ENCODE measurements at places on chromosomes 2 and 18.

GRCh38 chr18:31965316-31965970 lies 22.5 kb upstream of the TRAPPC8 start:
- DNase-seq = no peak

DNA sequence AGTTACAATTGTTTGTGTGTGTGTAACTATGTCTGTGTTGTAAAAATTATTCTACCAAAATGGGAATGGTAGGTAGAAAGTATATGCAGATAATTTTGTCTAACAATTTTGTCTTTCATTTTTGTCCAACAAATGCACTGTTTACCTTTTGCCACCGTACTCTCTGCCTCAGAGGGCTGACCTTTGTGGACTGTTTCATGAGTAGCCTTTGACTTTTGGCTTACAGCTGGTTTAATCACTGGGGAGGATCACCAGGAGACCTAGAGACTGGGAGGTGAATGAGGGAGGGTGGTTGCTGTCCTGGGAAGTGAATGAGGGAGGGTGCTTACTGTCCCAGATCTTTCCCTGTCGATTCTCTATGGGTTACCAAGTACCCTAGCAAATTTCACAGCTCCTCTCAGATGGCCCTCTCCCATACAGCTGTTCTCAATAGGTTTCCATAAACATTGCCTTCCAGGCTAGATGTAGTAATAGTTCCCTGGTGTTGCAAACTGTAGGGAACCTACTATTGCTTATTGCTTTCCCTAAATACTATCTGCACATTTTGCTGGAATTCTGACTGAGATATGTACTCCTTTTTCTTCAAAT lies 26.5 kb upstream of the CXXC1 start:
- no peak for DNase-seq

GRCh38 chr2:97662895-97663625 lies 784 bp downstream of the ACTR1B start:
- DNase-seq = peak; percentile 63

DNA sequence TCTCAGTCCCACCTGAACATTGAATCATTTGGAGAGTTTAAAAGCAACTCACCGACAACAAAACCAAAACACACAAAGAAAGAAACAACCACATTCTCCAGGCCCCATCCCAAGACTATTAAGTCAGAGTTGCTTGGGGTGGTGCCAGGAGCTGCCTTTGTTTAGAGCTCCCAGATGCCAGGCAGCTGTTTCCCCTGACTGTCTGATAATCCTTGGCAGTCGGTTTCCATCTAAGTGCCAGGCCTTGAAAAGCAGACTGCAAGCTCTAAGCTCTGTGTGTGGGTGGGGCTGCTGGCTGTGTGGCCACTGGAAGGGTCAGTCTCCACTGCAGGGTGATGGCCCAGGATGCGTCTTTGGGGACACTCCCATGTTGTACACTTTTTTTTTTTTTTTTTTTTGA lies 255.3 kb upstream of the AGAP1 start:
- no peak for DNase-seq

DNA sequence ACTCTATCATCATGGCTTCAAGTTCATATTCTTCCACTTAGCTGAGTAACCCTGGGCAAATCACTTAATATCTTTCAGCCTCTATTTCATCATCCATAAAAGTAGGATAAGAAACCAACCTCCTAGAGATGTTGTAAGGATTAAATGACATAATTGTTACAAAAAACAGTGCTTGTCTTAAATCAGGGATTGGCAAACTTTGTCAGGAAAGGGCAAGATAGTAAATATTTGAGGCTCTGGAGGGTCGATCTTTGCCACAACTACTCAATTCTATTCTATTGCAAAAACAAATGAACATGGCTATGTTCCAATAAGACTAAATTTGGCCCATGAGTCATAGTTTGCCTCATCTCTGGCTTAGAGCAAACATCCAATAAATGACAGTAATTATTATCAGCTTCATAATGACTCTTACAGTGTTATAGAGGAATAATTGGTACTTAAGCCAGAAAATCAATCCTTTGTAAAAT lies 184.7 kb downstream of the SATB2 start:
- DNase-seq = no peak

GRCh38 chr2:241870611-241871537 lies 1.3 kb downstream of the RTP5 start:
- DNase-seq = no peak

GRCh38 chr18:79804130-79804787 lies 6.5 kb downstream of the KCNG2 start:
- peak; percentile 28 for DNase-seq

DNA sequence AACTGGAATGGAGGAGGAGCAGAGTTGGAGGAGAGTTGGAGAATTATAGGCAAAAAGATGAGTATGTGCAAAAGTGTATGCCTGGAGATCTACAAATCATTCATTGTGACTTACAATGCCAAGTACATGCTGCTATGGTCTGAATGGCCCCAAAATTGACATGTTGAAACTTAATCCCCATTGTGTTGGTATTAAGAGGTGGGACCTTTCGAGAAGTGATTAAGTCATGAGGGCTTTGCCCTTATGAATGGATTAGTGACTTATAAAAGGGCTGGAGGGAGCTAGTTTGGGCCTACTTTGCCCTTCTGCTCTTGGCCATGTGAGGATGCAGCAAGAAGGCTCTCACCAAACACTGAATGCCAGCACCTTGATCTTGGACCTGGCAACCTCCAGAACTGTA lies 6.3 kb upstream of the RBMS1 start:
- DNase-seq = no peak

GRCh38 chr2:231184319-231184718 lies 14.1 kb upstream of the ARMC9 start:
- no peak for DNase-seq

DNA sequence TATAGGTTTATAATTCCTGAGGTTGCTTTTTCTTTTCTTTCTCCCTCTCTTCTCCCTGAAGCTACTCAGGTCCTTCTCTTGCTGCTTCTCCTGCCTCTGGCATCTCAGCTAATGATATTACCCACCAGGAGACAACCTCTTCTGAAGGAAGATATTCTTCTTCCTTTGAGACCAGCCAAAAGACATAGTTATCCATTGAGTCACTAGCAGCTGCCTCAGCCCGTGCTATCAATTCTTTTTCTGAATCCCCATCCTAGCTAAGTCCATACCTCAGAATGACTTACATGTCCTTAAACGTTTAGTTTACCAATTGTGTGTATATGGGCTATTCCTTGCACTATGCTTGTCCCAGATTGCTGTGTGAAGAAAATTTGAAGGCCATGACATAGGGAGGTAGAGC lies 25.0 kb upstream of the RNF103 start:
- no peak for DNase-seq

- no peak for DNase-seq
These were observed 2.8 kb downstream of the GAREM2 start for GRCh38 chr2:26175466-26176278.

DNA sequence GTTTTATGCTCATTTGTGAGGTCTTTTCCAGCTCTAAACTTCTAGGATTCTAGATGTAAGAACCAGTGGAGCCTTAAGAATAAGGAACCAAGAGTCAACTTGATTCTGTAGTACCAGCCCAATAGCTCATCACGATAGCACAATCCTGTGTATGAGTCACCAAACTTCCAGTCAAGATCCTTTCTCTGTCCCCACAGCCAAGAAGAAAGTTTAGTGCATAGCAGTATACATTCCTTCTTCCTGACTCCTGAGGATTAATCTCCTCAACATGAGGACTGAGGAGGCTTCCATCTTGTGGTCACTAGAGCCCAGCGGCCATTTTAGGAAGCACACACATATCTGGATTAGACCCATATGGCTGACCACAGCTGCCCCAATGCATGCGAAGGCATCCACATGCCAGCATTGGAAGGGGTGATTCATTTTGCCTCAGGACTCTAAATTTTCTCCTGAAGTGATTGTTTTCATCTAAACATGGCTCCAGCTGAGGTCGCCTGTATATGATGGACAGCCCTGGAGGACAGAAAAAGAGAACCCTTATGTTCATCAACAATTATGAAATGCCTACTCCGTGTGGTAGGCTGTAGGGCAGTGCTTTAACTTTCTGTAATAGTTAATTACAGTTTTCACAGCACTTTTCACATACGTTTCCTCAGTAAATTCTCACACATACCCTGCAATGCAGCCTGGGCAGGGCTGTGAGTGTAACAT lies 53.5 kb downstream of the RASGRP3 start:
- DNase-seq = no peak

DNA sequence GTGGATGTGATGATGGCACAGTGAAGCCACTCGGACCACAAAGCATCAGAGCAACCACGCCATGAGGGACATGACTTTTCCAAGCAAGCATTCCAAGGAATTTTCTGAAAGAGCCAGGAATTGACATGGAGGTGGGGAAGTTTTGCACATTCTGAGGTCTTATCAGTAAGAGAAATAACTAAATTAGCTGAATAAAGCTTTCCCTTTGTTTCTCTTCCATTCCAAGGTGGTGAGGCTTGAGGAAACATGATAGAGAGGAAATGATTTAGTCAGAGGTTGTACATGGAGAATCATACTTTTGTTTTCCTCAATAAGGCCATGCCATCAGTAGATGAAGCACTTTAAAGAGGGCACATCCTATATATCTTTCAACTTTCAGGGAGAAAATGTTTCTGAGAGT lies 115.7 kb upstream of the MMADHC start:
- no peak for DNase-seq

DNA sequence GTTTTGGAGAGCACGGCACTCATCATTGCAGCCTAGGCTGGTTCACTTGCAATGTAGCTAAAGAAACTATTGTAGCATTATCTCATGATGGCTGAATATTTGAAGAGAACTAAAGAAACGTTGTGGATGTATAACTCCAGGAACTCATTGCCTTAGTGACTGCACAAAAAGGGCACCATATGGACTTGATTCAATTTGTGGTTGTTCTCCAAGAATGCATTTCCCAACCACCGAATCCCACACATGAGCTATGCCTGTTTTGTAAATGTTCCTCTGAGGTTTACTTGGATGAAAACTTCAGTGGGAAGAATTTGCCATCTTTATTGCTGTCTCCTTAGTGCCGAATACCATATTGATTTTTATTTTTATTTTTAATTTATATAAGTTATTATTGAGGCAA lies 43.5 kb downstream of the DOK6 start:
- no peak for DNase-seq

GRCh38 chr2:205682239-205682970 lies at the start of gene NRP2:
Gene NRP2, plus strand, starts transcription at chr2:205682501. Its CDS starts 790 bp downstream, at chr2:205683291.
- peak; percentile 44 for DNase-seq

DNA sequence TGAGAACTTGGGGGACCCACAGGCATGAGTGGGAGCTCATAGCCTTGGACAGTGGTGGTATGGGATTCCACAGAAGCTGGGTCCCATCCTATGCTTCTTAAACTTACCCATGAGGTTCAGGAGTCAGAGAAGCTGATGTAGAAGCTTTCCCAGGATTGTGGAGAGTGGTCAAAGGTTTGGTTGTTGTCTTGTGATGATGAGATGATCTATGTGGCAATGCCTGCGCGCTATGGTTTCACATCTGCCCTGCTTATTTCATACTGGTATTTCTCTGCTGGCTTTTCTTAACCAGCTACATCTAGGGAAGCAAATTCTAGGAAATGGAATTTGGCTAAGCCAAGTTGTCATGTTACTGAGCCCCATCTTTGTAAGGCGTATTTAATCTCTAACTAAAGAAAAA lies 168.6 kb downstream of the ZNF407 start:
- DNase-seq = no peak

GRCh38 chr2:68709421-68709911 lies 25.1 kb upstream of the ARHGAP25 start:
- no peak for DNase-seq

- DNase-seq = no peak
These were observed 67.2 kb upstream of the OTOS start for GRCh38 chr2:240207661-240208060.

DNA sequence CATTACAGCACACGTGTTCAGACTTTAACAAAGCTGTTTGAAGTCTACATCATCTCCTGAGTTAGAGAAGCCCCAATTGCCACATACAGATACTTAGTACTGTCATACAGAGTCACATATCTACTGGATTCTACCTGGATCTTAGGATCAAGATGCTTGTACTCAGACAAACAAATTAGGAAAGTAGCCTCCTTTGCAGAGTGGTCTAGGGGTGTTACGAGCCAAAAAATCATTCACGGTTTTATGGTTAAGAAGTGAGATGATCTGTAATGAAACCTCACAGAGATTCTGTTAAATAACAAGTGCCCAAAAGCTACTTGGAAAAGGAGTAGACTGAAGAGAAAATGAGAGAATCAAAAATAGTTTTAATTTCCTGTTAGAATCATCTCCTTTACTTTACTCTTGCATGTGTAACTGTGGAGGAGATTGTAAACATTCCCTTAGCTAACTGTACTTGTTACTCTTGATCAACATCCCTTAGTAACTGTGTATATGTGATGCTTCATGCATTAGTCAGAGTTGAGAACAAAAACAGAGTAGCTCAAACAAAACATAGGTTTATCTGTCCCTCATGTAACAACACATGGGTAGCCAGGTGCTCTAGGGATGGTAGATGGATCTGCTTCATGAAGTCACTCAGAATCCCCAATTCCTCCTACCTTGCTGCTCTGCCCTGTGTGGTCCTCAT lies 16.4 kb upstream of the IL1RL1 start:
- DNase-seq = no peak

GRCh38 chr2:241161646-241162281 lies 11.5 kb downstream of the PPP1R7 start:
- no peak for DNase-seq

GRCh38 chr2:164896634-164897355 lies 55.2 kb upstream of the COBLL1 start:
- DNase-seq = no peak

GRCh38 chr2:165529130-165529529 lies 59.6 kb downstream of the CSRNP3 start:
- DNase-seq = no peak

DNA sequence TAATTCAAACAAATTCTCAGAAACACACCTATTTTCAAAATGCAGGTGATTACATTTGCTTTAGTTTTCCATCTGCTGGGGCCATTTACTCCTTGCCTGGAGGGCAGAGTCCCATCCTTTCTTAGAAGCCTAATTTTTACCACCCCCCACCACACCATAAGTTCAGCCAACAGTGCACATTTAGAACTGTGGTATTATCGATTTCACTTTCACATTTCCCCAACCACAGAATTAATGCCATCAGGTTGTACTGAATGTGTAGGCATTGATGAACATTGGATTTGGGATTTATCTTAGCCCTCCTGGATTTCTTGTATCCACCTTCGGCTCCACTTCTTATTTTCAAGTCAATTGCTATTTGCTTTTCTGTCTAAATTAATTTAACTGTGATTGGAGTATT lies 4.5 kb downstream of the SCYGR3 start:
- DNase-seq = no peak
